HAP-1 (cell line): ENCODE measurements at places on chromosomes 1 and 21.

DNA sequence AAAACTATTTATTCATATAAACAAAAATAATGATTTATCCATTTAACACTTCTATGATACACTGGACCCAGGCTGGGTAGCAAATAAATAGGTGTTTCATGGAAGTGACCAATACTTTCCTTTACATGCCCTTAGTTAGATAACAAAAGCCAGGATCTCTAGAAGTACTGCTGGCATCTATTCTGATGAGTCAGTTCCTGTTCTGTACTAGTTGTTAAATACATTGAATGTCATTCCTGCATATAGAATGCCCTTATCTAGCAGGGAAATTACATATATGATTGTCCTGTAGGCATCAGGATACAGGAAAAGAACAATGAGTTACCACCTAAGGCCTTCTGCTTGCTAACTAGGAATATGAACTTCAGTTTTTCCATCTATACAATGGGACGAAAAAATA lies 130.8 kb downstream of the HFM1 start:
- DNase-seq = no peak

DNA sequence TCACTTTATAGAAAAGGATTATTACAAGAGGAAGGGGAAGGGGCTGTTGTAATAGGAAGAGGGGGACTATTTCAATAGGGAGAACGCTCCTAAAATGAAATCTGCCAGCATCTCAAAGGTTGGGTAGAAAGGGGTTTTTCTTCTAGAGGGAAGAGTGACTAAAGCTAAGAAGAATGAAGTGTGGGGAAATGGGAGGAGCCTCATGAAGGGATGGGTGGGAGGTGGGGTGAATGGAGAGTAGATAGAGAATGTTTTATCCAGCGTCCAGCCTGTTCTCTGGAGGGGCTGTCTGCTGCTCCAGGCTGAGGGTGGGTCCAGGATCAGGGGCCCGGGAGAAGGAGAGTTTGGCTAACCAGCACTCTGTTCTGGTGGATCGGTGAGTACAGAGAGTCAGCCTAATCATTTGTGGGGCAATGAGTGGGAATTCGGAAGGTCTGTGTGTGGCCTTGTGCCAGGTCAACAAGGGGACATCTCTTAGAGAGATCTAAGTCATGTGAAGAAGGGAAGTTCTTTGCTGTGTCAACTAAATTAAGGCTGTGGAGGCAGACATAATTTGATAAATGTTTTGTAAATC lies 25.2 kb downstream of the VN1R5 start:
- DNase-seq = no peak

- no peak for DNase-seq
Measured at GRCh38 chr1:235703506-235703905, 53.9 kb upstream of the GNG4 start.

GRCh38 chr1:236997882-236998281 lies 6.4 kb downstream of the MT1HL1 start:
- DNase-seq = no peak

- no peak for DNase-seq
Measured at GRCh38 chr1:25192154-25192553, 40.1 kb downstream of the SYF2 start.

DNA sequence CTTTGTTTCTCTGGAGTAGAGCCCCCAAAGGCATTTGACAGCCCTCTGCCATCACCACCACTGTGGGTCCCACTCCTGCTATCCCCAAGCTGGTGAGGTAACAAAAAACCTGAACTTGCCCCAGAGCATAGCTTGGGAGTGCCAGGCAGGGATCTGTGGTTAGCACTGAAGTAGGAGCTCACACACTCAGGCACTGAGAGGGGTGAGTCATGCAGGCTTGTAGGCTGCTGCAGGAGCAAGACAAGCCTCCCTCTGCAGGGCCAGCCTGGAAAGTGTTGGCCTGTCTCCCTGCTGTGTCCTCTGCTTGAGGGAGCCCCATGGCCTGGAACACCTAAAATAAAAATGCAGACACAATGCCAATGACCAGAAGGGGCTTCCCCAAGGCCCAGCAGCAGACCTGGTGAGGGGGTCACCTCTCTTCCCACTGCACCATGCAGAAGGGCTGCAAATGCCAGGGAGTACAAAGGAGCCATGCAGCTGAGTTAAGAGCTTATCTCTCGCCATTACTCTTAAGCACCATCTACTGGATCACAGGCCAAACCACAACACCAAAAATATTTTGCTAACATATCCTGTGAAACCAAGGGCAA lies 108.9 kb upstream of the POGK start:
- DNase-seq = peak; percentile 37

DNA sequence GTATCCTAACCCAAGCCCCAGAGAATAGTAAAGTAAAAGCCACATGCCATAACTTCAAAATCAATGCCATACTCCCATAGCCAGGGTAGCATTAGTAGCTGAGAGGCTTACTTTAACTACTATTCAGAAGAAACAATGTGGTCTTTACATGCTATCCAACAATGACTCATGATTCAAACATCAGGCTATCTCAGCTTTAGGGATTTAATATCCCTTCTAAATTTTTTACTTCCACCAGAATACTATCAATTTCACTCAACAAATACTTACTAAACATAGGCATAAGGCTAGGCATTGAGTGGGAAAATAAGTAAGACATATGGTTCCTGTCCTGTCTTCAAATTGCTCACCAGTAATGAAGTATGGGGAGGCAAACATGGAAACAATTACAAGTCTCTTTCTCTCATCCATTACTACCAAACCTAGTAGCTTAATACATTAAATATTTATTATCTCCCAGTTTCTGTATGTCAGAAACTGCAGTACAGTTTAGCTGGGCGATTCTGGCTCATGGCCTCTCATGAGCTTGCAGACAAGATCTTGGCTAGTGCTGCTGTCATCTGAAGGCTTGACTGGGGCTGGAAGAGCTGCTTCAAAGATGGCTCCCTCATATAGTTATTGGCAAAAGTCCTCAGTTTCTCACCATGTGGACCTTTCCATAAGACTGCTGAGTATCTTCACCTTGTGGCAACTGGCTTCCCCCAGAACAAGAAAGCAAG lies 30.7 kb downstream of the EVI5 start:
- no peak for DNase-seq

GRCh38 chr1:150548632-150549495 lies at the start of gene ADAMTSL4:
Gene ADAMTSL4 (plus strand): TSS chr1:150549408. CDS start chr1:150552289, 2,881 bp downstream.
- DNase-seq = peak; percentile 28

DNA sequence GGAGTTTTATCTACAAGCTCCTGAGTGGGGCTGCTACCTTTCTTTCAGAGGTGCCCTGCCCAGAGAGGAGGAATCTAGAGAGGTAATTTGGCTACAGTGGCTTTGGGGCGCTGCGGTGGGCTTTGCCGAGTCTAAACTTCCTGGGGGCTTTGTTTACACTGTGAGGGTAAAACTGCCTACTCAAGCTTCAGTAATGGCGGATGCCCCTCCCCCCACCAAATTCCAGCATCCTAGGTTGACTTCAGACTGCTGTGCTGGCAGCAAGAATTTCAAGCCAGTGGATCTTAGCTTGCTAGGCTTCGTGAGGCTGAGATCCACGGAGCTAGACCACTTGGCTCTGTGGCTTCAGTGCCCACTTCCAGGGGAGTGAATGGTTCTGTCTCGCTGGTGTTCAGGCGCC lies 43.9 kb downstream of the SWT1 start:
- DNase-seq = no peak

DNA sequence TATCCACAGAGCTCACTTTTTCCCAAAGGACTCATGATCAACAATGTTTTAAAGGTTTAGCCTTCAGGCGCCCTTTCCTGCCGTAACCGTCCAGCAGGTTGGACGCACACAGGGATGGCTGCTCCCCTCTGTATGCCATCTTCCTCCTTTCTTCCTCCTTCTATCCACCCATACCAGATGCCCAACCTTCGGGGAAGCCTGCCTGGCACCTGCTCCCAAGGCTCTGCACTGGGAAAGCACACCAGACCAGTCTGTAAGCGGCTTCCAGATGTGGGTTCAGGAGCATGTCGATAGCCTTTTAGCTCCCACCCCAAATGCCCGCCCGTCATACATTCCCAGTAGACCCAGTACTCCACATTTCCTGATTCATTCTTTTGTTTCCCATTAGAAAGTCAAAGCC lies 52.9 kb downstream of the STUM start:
- no peak for DNase-seq

DNA sequence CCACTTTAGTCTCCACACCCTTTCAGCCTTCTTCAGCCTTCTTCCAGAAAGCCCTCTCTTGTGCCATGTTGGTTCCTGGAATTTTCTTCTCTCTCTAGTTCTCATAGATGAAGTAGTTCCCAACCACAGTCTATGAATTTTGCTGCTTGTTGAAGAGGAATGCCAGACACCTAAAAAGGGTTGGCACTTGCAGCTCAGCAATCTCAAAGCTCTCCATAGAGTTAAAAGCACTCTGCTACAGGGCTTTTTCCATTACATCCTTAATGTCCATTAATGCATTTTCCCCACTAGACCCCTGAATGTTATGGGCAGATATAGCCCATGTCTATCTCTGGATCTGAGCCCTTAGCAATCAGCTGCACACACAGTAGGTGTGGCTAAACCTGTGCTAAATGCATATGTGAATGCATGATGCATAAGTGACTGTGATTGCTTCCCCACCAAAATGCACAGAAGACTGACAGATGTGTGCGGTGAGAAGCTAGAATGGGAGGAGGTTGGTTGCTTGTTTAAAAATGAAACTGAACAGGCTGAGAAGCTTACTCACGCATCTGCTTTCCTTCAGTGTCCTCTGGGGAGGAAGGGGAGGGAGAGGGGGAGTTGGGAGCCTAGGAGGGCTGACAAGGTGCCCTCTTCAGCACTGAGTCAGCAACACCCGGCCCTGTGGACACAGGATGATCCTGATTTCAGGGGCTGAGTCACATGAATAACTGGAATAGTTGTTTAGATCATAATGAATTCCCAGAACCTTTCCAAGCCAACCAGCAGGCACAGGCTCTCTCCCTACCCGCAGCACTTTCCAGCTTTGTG lies 146.1 kb upstream of the FGGY start:
- DNase-seq = no peak

- DNase-seq = no peak
Measured at GRCh38 chr1:16318555-16318954, 33.7 kb downstream of the FBXO42 start.

DNA sequence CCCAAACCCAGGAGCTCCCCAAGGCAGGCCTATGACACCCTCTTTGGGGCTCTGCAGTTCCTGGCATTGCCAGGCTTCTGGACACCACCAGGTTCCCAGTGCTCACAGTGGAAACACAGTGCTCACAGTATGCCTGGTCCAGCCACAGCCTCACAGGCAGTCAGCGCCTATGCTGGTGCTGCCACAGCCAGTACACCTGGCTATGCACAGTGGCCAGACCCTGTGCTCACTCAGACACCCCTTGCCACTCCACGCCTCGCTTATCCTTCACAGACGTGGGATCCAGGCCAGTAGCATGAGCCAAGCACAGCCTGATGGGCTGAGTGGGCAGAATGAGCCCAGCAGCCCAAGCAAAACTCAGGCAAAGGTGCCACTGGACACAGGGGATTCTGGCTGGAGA lies 579.2 kb upstream of the ADGRL2 start:
- no peak for DNase-seq

DNA sequence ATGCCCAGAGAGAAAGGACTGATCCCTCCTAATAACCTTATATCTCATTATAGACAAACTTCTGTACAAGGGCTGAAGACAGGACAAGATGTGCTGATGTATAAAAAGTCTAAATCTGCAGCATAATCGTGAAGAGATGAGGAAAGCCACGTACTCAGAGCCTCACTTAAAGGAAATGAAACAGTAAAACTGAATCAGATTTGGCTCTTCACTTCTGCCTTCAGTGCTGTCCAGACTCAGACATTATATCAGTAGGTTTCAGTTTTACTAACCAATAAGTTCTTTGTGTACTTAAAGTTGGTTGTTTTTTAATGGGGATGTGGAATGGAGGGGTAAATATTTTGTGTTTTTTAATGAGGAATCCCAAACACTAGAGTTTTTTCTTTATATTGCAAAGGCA lies 45.3 kb upstream of the RGS1 start:
- no peak for DNase-seq

GRCh38 chr1:4516596-4516995 lies 137.8 kb upstream of the AJAP1 start:
- no peak for DNase-seq

DNA sequence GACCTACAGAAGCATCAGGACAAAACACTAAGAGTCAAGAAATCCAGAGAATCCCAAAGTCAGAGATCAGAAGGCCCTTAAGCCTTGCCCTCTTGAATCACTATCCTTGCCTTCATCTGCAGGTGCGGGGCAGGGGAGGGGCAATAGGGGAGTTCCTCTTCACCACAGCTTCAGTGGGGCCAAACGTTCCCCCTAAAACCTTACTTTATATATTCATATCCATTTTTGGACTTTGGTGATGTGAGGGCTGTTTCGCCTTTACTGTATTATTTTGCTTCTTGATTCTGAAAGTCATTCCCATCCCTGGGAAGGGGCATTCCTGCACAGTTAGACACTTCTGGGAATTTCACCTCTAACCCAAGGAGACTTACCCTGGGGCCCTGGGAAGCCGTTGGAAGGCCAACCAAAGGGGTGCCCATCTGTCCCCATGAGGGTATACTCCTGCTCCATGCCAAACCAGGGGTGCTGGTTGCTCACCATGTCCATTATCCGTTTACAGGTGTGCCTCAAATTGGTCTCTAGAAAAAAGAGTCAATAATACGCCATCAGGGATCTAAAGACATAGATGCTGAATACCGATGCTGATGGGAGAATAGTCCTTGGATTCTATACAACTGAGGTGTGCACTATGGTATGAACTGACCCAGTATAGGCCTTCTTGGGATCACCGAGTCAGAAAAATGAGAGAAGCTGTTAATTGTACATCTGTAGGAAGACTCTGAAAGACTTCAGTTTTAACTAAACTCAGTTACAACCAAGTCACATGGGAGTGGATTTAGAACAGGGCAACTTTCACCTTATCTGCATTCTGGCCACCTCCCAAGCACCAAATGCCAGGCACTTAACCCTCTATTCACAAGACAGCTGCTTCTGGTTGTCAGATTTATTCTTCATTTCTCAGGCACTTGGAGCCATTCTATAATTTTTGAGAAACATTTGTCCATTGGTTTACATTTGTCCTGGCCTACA lies 5.4 kb downstream of the GLUL start:
- no peak for DNase-seq

GRCh38 chr1:34867415-34867814 lies 7.9 kb upstream of the SMIM12 start:
- no peak for DNase-seq

GRCh38 chr1:226827968-226828513 lies 42.4 kb upstream of the PSEN2 start:
- peak; percentile 98 for DNase-seq

DNA sequence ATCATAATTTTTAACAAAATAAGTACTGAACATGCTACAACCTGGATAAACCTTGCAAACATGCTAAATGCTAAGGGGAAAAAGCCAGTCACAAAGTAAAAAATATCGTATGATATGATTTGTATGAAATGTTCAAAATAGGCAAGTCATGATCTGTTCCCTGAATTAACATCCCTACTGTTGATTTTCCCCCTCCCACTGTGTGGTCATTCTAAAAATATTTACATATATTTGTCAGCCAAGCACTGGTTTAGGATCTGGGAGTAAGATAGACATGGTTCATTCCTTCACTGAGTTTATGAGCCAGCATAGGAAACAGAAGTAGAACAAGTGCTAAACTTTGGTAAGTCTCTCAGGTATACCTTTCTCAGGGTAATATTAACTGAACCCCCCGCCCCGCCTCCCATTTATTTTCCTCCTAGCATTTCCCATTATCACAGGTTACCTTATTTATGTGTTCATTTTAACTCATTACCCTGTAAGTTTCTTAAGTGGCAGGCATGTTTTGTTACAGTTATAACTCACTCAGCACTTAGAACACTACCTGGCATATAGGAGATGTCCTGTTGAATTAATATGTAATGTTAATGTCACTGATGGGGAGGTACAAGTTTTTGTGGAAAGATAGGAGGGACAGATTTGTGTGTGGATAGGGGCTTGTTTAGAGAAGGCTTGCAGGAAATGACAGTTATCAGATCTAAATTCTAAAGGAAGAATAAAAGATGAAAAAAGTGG lies 12.3 kb downstream of the UQCRH start:
- DNase-seq = no peak
